ENCODE measurements at places on chromosomes 11 and 22.

GRCh38 chr11:70338594-70338993 lies 59.7 kb upstream of the CTTN start:
- DNase-seq, result no peak

GRCh38 chr22:32478994-32479393 lies 4.4 kb downstream of the FBXO7 start:
- DNase-seq, result no peak

DNA sequence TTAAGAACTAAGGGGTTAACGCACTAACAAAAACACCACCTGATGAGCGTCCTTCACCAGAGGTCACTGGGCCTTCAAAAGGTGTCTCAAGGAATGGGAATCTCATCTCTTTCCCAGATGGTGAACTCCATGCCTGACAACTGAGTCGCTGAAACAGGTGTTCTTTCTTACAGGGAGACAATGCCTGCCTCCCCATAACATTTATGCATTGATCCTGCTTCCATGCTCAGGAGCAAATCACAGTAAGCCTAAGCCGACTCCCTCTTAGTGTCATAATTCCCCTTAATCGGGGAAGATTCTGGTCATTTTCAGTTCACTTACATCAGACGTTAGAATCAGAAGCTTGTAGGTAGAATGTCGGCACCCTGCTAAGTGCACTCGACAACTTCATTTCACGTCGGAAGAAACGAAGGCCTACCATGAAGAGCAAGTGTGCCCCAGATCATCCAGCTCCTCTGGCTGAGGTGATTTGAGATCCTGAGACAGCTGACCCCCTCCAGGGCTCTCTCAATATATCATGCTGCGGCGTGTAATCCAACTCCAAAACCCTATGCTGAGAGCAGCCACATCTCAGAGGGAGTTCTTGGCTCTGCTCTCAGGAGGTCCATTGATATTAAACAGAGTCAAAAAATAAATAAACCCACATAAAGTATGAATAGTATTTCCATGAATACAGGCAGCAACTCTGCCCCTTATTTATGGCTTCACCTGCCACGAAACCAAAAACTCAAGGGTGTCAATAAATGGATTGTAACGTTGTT lies 163.1 kb downstream of the LARGE1 start:
- no peak for DNase-seq

DNA sequence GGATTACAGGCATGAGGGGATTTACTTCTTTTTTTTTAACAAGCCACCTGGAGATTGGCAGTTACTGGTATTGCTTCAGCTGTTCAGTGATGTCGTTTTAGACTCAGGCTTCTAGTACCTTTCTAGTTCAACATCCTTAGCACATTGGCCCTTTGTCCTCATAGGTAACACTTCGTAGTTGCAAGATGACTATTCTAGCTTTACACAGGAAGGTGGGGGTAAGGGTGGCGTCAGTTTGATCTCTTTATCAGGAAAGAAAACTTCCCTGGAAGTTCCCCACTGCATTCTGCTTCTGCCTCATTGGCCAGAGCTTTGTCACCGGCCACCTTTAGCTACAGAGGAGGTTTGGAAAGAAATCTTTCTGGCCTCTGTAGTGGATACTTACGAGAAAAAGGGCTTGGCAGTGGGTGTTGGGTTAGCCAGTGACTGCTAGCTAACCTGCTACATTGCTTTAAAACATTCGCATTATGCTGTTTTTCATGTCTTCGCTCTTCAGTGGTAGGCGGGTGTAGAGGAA lies 40.7 kb downstream of the SFI1 start:
- peak; percentile 76 for DNase-seq

DNA sequence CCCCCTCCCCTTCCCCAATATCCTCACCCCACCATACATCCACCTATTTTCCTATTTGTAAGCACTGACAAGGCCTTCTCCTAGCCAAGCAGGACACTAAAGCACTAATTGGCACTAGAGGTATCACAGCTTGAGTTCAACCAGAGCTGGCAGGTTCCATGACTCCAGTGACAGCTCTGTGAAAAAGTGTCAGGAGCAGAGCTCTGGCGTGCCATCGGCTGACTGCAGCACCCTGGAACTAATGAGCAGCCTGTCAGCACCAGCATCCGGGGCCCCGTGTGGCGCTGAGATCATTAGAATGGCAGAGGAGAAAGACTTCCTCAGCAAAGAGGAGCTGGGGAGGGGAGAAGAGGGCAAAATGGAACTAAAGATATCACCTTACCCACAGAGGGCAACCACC lies 847.4 kb downstream of the NTM start:
- no peak for DNase-seq

DNA sequence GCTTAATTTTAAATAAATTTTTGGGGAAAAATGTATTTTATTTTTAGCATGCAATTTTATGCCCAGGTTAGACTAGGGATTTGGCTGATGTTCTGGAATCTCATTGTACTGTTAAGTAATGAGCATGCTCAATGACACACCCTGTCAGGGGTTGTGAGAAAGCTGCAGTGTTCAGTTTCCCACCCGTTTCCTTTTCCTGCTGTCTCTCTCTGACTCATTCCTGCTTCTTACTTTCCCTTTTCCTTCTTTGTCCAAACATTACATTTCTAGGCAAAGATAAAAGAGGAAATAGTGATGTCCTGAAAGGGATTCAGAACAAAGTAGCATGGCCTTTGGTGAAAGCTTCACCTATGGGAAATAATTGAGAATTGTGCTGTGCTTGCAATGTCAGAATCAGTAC lies 22.7 kb downstream of the OOSP3 start:
- no peak for DNase-seq

DNA sequence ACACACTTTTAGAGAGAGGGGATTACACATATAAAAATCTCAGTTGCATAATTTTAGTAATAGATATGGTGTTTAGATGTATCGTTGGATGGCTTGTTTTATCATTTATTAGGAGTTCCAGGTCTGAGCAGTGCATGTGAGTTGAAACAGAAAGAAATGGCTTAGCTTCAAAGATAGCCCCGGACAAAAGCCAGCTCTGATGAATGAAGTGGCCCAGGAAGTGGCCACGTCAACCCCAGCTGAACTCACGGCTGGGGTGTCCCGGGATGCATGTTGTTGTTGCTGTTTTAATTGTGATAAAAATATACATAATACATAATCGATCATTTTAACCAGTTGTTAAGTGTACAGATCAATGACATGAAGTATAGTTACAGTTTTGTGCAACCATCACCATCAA lies 1513.6 kb downstream of the BRD1 start:
- DNase-seq, result no peak

GRCh38 chr11:32437495-32438345 lies 2.4 kb upstream of the WT1 start:
- peak; percentile 17 for DNase-seq

GRCh38 chr11:15655552-15655951 lies 540.8 kb downstream of the INSC start:
- DNase-seq, result no peak

DNA sequence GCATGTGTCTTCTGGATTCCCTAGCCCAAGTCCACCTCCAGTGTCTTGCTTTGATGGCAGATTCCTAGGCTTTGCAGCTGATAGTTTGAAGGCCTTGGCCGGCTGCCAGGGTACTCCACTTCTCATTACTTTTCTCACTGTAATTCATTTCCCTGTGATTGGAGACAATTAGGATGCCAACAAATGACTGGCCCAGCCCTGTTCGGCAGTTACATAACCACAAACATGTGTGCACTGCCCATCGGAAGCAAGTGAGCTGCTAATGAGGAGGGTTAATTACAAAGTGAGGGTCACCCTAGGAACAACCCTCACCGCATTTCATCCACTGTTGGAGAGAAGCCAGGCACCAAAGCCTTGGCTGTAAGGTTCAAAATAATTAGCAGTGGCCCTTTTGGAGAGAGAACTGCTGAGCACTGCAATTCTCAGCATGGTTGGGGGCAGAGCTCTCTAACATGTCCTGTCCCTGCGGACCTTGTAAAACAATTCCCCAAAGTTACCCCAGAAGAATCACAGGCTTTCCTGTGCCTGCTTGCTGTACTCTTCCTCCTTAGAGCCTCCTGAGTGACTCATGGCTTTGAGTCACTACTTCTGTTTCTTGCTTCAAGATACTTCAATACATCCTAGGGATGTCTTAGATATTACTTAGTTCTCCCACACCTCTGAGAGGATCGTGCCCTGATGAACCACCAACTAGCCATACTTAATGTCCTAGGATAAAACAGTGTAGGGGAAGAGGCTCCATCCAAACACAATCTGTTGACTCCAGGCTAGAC lies 109.7 kb upstream of the GALNT18 start:
- DNase-seq, result no peak

DNA sequence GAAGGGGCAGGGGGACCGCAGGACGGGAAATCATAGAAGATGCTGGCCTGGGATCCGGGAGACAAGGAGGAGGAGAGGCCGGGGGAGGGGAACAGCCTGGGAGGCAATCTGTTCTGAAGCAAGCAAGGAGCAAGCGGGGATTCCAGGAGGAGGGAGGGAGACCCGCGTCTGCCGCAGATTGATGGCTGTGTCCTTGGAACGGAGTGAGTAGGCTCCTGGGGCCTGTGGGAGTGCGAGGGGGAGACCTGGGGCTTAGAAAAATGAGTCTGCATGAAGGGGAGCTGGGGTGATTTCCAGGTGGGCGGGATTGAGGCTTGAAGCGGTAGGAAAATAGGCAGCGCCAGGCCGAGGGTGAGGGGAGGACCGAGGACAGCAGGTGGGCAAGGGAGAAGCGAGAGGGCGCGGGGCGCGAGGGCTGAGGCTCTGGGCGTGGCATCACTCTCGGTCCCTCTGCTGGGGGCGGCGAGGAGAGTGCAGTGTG lies 1.6 kb upstream of the LRRC55 start:
- no peak for DNase-seq

DNA sequence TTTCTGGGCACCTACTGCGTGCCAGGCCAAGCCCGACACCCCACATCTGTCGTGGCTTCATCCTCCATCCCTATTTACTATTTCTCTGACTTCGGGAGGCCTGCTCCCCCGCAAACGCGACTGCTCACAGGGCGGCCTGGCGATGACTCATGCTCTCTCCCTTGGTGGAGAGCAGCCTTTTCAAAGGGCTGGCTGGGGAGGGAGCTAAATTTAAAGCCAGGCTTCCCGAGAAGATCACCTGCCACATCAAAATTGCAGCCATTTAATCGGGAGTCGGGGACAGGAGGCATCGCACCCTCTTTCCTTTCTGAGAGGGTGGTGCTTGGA lies 24.9 kb upstream of the SHISAL1 start:
- peak; percentile 52 for DNase-seq

DNA sequence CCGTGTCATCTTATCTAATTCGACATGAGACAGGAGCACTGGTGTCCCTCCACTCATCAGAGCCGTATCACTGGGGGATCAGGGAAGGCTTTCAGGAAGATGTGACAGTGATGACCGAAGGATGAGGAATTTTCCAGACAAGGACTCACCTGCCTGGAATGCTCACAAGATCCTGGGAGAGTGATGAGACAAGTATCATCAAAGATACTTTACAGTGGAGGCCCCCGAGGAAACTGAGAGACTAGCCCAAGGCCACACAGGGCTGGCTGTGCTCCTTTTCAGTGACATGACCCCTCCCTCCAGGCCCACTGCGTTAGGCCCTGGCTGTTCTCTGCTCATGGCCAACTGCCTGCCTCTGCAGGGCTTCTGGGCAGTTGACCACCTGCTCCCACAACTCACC lies 13.0 kb downstream of the CLPB start:
- no peak for DNase-seq

GRCh38 chr11:15815246-15816195 lies 540.8 kb downstream of the SOX6 start:
- no peak for DNase-seq

GRCh38 chr11:69686452-69686851 lies 11.3 kb upstream of the LTO1 start:
- no peak for DNase-seq

DNA sequence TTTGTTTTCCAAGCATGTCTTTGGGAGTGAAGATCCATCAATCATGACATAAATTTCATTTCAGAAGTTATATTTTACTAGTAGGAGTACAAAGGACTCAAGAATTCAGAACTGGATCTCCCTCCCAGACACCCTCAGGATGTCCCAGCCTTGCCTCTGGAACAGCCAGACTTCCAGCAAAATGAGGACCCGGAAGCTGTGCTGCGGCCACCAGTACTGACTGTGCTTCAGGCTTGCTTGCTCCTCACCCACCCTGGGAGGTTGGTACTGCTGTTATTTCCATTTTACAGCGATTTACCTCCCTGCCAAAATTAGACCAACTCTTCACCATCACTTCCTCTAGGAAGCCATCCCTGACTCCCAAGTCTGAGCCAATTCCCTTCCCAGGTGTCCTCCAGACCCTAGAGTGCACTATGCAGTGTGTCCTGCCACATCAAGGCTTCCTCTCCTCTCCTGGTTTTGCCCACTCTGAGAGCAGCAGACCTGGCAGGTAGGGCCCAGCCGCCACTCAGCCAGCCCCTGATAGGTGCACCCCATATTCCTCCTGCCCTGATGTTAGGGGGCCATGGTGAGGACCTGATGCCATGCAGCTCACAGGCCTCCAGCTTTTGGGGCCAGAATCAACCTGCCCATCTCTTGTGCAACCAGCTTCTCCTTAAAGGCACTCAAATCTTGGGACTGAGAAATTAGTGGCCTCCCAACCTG lies 47.3 kb upstream of the WNT7B start:
- DNase-seq, result peak; percentile 2

- no peak for DNase-seq
Measured at GRCh38 chr11:130508913-130509312, 60.5 kb downstream of the ADAMTS15 start.

DNA sequence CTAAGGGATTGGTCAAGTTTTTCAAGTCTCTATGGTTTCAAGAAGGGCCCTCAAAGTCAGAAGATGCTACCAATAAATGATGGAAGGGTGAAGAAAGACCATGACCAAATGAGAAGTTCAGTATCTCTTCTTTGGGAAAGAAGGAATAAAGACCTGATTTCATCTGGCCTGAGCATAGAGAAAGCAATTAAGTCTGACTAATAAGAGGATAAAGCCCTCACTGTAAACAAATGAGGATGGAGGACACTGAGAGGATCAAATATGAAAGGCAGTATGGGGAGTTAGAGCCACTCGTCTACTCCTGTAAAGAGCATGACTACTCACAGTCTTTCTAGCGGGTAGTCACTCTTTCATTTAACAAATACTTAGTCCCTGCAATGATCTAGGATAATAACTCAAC lies 44.6 kb downstream of the FAM168A start:
- no peak for DNase-seq

DNA sequence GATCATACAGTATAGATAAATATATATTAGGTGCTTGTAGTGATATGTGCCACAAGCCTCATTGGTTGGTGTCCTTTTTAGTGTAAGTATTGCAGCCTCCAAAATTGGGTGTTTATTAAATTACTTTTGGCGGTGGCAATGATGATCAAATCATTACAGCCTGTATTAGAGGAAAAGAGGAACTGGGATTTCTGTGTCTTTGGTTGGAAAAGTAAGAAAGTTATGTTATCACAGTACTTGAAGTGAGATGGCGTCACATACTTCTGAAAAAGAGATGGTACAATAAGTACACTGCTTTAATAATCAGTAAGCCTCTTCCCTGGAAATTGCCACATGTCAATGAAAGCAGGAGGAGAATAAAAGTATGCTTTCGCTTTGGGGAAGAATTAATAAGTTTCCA lies 523 bp upstream of the MPZL3 start:
- no peak for DNase-seq

DNA sequence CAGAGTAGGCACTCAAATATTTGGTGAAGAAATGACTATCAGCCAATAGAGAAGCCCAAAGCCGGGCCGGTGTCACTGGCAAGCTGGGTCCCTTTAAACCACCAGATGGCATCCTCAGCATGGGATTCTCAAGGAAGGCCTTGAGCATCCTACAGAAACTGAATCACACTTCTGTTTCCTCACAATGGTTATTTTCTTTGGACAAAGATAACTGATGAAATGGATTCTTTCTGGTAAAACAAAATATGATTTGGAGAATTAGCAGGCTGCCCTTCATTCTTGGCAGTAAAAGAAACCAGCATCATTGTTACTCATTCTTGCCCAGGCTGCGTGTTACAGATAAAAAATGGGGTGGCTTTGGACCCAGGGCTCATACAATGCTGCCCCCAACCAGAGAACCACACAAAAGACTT lies 30.3 kb upstream of the ASPHD2 start:
- peak; percentile 82 for DNase-seq

Measured in activated CD4-positive, alpha-beta T cell treated with anti-CD3 and anti-CD28 coated beads for 36 hours (primary cell).